ENCODE measurements at places on chromosomes 7 and 10.

DNA sequence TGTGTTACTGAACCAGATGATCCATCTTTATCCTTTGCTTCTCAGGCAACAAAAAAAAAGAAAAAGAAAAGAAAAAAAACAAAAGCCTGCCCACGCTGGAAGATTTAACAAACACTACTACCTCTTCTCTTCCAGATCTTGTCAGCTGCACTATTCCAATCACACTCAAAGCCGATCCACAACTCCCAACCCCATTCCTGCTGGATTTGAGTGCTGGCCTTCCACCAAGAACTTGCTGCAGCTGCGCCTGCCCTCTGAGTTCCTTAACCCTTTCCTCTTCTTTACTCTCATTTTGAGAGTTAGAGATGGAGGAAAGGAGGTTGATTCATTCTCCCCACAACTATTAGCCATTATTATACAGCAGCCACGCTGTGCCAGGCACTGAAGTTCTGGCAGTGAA, 16.0 kb upstream of the ITGA8 start:
- DNase-seq = no peak

DNA sequence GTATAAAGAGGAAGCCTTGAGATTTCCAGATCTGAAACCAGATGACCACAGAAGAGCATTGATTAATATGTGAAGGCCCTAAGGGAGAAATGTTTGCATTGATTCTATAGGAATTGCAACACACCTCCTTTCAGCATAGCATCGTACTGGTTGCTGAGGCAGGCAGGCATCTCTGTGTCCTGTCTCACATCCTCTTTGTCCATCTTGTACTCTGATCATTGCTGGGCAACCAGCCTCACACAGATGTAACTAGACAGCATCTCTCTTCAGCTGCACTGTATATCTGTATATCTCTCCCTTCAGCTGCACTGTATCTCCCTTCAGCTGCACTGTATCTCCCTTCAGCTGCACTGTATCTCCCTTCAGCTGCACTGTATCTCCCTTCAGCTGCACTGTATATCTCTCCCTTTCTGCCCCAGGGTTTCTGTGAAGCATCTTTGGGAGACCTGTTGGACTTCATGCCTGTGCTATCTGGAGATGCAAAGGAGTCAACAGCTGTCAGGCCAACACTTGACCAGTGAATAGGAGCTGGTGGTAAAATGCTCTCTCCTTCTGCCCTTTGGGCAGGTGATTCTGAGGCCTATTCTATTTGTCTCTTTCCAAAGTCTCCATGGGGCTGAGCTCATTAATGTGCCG, 40.3 kb downstream of the TMEM178B start:
- DNase-seq = no peak

- DNase-seq = peak; percentile 63
Observed at GRCh38 chr7:47442605-47442865, 139.4 kb downstream of the TNS3 start.

DNA sequence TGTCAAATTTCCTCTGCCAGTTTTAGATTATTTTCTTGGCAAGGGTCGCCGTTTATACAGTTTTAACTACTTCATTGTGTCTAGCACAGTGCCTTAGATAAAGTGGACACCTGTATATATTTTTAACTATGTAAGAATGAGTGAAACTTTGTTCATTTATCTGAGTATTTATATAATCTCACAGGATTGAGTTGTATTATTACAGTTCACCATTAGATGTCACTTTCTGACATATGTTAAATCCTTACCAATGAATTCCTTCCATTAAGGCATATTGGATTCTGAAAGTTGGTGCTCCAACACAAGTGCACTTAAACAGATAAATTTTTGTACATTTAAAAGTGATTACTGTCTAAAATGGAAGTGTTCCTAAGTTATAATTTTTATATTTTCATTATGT, 43.0 kb downstream of the ZMYND11 start:
- DNase-seq = peak; percentile 18

DNA sequence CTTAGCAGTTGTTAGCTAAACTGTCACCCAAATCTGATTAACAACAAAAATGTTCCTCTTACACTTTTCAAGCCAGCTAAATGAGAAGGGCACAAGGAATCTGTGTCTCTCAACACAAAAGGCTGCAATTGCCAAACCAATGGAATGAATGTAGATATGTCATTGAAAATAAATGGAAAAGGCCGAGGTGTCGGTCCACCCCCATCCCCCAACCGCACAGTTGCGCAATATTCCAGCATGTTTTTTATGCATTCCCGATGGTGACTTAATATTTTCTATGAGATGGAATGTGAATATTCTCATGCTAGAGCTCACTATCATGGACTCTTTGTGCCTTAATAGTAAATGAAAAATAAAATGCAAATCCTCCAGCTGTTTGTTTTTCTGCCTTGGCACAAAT, 181.6 kb upstream of the LRGUK start:
- no peak for DNase-seq

GRCh38 chr7:151645311-151645710, 125.6 kb upstream of the RHEB start:
- no peak for DNase-seq

DNA sequence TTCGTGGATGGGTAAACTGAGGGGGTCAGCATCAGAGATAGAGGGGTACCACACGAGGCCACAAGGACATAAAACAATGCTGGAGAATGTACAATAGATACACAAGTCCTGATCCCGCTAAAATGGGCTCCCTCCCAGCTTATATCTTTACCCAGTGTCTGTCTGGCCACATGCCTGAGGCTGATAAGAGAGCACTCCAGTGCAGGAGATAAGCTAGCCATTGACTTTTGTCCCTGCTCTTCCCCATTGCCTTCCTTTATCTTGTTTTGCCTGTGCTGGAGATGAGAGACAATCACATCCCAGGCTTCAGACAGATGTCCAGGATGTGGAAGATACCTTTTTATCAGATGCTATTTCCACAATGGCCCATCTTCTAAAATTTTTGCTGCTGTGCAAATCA, 6.0 kb downstream of the GAD2 start:
- no peak for DNase-seq
